Activated T-cell treated with anti-CD3 and anti-CD28 coated beads, Interleukin-2, amount 50 U/mL, for 4 hours (primary cell): ENCODE measurements at places on chromosomes 12 and 14. TPM values are rescaled to one million over a fixed set of nuclear protein-coding genes. Genes with fewer than 3 reads are reported as not detected.

The KRT80 gene
- 0.08 TPM for total RNA-seq

The DIO2 gene
- not detected for total RNA-seq

The DLGAP5 gene
- 2.4 TPM for total RNA-seq

The RIMBP2 gene
- total RNA-seq = not detected

The FGD4 gene
- 0.22 TPM for total RNA-seq

The PLBD1 gene
- total RNA-seq = 0.43 TPM

The SNW1 gene
- total RNA-seq = 119 TPM

The PTCSC3 gene
- not detected for total RNA-seq

The IFNG-AS1 gene
- not detected for total RNA-seq

- DNase-seq = peak; percentile 42
These were observed 2.0 kb downstream of the EEA1 start for GRCh38 chr12:92927055-92927435.

DNA sequence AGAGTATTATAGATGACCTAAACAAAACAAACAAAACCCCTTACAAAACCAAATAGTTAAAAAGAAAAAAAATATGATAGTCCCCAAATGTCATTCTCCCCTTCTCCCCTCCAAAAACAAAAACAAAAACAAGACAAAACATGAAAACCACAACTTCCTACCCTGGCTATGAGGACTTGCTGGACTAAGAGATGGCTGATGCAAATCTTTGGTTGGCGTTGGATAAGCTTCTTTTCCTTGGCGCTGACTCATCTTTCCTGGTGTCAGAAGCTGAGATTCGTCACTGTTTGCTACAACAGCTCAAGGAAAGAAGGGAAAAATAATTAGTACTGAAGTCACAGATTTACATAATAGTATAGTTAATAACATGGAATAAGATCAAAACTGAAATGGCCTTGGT, 102.5 kb upstream of the BBS10 start:
- no peak for DNase-seq

DNA sequence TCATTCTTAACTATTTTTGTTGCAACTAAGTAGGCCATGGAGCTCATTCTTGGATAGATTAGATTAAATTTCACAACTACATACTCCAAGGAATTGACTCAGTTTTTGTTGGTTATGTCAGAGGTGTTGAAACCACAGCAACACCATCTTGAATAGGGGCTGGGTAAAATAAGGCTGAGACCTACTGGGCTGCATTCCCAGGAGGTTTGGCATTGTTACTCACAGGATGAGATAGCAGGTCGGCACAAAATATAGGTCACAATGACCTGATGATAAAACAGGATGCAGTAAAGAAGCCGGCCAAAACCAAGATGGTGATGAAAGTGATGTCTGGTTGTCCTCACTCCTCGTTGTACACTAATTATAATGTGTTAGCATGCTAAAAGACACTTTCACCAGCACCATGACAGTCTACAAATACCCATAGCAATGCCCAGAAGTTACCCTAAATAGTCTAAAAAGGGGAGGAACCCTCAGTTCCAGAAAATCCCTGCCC, 20.9 kb downstream of the DMAC2L start:
- no peak for DNase-seq

- DNase-seq = no peak
These were observed 27.2 kb downstream of the JDP2 start for GRCh38 chr14:75454963-75455546.

DNA sequence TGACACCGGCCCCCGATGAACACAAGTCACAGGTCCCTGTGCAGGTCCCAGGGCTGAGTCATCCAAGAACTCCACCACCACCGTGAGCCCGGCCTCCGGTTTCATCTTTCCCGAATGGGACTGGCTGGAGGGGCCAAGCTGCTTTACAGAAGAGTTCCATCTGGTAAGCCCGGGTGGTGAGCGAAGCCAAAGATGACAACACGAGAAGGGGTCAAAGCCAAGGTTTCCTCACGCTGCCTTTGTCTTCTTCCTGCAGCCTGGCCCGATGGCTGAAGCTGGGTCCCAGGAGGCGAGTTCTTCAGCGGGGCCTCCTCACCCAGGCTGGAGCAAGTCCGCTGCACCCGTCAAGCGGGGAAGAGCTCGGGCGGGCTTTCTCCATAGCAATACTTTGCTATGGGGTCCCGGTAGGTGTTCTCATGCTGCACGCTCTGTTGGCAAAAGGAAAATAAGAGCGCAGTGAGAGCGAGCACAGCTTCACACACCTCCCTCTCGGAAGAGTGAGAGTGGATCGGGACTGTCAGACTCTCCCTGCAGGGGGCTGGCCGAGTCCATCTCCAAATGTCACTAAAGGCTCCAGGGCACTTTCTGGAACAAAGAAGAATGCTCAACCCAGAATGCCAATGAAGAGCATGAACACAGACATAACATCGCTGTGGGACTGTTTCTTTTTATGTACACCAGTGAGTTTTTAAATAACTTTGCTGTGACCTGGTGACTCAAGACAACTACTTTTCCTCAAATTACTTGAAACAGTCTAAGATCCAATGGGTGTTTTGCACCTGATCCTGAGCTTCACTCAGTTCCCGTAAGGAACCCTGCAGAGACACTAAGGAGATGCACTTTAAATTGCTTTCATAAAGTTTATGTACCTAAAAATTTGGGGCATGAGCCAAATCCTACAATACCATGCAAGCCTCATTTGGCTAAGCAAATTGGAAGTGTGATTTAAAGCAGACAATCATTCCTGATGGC, 20.1 kb downstream of the SPRING1 start:
- no peak for DNase-seq

- no peak for DNase-seq
These were observed 16.8 kb downstream of the SCFD1 start for GRCh38 chr14:30638926-30639325.

DNA sequence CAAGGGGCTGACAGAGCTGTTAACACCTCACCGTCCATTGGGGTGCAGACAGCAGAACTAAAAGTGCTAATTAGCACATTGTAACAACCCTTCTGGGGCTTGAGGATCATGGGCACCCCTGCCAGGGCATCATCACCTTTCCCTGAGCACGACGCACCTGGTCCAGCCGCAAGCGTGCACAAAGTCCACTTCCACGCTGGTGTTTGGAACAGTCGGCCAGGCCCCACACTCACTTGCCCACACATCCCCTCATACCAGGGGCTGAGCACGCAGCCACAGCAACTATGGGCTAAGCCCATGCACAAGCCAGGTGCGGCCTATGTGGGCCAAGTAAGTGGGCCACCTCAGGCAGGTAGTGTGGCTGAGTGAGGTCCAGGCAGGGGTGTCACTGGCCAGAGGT, 148.7 kb downstream of the CCDC59 start:
- no peak for DNase-seq

- DNase-seq = no peak
These were observed 249.2 kb downstream of the AEBP2 start for GRCh38 chr12:19688532-19688931.

GRCh38 chr14:72256055-72256454, 323.8 kb downstream of the RGS6 start:
- no peak for DNase-seq

GRCh38 chr14:33990790-33991189, 39.9 kb upstream of the EGLN3 start:
- no peak for DNase-seq

DNA sequence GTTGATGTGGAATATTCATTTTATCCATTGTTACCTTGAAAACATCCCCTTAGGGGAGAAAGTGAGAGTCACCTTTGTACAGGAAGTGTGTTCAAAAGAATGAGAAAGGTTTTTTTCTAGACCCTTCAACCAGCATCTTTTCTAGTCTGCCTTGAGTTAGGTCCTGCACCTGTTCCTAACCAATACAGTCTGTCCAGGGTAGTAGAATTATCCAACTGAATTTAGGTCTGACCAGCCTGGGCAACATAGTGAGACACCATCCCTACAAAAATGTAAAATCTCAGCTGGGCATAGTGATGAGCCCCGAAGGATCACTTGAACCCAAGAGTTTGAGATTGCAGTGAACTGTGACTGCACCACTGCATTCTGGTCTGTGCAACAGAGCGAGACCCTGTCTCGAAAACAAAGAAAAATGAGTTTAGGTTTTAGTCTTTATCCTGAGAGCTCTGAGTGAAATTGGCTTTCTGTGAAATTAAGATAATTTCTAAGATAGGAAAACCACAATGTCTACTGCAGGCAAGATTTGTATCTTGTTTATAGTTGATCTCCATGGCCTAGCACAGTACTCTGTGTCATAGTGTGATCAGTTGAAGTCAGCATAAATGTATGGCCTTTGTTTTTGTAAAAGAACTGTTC, 25.2 kb downstream of the ARHGAP5 start:
- DNase-seq = no peak

GRCh38 chr12:2248087-2248900, 195.5 kb downstream of the CACNA1C start:
- DNase-seq = no peak

DNA sequence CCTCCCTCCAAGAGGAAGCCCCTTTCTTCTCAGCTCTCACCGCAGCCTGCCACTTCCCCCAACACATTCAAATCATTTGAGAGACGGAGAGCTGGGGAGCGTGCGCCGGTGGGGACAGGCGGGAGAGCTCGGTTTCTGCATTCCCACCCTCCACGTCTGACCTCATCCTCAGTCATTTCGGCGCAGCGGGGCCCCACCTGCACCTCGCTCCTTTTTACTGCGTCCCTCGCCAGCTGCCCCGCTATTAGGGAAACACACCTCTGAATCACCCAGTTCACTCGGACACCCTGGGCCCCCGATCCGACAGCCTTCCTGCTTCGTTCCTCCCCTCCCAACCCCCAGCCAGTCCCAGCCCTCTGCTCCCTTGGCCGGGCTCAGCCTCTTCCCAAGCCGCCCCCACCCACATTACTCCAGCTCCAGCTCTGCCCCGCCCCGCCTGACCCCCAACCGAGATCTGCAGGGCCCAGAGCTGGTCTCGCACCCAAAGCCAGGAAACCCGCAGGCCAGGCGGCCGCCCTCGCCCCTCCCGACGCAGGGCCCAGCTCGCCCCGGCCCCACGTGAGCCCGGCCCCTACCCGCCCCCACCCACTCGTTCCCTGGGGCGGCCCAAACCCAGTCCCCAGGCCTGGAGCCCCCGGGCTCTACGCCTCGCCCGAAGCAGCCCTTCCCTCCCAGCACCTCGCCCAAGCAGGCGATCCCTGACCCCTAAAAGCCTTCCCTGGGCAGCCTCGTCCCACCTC, 783 bp downstream of the CORO1C start:
- DNase-seq = peak; percentile 20

DNA sequence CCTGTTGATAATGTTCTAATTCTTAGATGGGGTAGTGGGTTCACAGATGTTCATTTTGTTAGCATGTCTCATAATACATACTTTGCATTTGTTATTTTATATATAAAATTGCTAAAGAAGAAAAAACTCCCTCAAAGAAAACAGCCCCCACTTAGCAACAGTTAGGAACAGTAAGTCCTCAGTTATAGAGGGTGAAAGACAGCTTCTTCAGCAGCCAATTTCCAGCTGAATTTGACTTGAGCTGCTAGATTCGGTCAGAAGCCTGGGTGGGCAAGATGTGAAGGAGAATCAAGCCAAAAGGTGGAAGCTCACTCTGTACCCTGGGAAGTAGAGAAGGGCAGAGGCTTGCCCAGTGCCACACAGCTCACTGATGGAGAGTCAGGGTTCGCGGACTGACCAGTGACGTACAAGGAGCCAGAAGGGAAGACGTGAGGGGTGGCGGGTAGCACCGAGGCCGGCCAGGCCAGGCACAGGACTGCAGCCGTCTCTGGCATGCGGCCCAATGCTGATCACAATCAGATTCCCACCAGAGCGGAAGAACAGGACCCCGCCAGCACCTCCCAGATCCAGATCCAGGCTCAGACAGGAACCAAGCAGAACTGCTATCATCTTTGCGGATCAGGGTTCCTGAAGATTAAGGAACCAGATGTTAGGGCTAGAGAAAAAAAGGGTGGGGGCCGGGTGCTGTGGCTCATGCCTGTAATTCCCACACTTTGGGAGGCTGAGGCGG, 30.4 kb upstream of the VWF start:
- no peak for DNase-seq

GRCh38 chr14:20612403-20612802, 21.2 kb upstream of the RNASE12 start:
- no peak for DNase-seq
